ENCODE measurements at places on chromosomes 1 and 21.

GRCh38 chr1:184755226-184756065, 788 bp upstream of the EDEM3 start:
- peaks cover 10% of the 10 kb centered on the region for H3K27me3 ChIP-seq
- no peak for DNase-seq
- H3K4me1 ChIP-seq = peaks cover 25% of the 10 kb centered on the region
- peak overlapping the region; percentile 82 for H3K27ac ChIP-seq
- peaks cover 4% of the 10 kb centered on the region for H3K36me3 ChIP-seq

- no peak overlapping the region for H3K27ac ChIP-seq
- no peak for DNase-seq
- H3K4me3 ChIP-seq = no peak overlapping the region
- no peaks in the 10 kb centered on the region for H3K4me1 ChIP-seq
- H3K36me3 ChIP-seq = peaks cover 3% of the 10 kb centered on the region
These were observed 9.3 kb downstream of the COQ8A start for GRCh38 chr1:226949401-226949800.

DNA sequence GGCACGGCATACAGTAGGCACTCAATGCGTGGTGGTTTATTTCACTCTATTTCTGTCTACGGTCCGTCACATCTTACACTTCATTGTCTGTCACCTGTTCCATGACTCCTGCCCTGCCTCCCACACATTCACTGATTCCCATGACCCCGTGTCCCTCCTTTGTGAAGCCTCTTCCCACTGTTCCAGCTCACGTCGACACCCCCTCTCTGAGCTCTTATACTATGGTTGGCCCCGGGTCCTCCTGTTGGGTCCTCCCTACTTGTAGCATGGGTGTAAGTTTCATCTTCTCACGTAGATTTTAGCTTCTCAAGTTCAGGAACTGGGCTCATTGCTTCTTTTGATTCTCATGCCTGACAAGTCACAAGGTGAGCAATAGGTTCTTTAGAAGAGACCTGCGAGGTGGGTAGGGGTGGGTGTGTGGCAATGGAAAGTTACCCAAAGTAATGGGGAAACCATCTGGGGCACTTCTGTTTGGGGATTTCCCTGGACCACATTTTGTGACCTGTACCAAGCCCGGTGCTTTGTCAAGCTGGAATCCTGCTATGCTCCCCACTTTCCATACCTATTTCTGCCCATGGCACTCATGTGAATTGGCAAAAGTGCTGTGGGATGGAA, 22.1 kb upstream of the IL10 start:
- H3K27ac ChIP-seq = no peak overlapping the region
- peaks cover 26% of the 10 kb centered on the region for H3K27me3 ChIP-seq
- peaks cover 34% of the 10 kb centered on the region for H3K4me1 ChIP-seq
- H3K4me3 ChIP-seq = no peak overlapping the region
- DNase-seq = no peak

DNA sequence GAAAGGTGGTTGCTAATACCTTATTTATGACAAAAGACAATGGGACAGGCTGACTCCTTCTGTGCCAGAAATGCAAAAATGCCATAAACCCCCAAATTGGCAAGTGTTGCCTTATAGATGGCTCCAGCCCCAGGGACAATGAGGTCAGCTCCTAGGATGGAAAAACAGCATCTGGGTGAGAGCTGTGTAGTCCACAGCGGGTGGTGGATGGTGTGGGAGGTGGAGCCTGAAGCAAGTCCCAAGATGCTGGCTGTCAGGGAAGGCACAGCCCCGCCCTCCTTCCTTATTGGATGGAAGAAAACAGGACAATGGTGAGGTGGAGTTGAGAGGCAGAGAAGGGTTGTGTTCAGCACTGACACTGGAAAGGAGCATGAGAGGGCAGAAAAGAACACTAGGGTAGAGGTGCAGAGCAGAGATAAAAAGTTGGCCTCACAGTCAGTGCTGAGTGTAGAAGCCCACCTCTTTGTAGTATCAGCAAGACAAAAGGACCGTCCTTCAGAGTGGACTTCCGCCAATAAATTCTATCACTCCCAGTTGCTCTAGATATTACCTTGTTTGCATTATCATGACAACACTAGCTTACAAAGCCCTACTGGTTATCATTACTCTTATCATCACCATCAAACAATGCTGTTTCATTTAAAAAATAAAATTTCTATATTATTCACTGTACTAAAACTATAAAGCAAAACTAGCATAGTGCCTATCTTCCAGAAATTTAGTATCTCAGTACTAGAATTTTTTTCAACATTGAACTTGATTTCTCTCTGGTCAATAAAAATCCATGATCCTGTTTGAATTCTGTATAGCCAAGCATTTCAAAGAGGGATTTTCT, 3.7 kb upstream of the SDE2 start:
- H3K4me1 ChIP-seq = peaks cover 45% of the 10 kb centered on the region
- H3K27ac ChIP-seq = peak overlapping the region; percentile 80
- no peaks in the 10 kb centered on the region for H3K27me3 ChIP-seq
- peak overlapping the region; percentile 44 for H3K4me3 ChIP-seq
- H3K36me3 ChIP-seq = peaks cover 3% of the 10 kb centered on the region

DNA sequence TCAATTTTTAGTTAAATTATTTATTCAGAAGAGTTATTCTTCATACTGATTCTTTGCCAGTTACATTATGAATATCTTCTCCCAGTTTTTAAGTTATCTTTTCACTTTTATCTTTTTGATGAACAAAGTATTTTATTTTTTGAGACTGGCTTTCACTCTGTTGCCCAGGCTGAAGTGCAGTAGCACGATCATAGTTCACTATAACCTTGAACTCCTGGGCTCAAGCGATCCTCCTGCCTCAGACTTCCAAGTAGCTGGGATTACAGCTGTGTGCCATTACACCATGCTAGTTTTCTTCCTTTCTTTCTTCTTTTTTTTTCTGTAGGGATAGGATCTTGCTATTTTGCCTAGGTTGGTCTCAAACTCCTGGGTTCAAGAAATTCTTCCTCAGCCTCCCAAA, 3.5 kb downstream of the GORAB start:
- H3K4me3 ChIP-seq = no peak overlapping the region
- DNase-seq = no peak
- H3K4me1 ChIP-seq = peaks cover 9% of the 10 kb centered on the region
- no peak overlapping the region for H3K27ac ChIP-seq

- H3K4me3 ChIP-seq = no peak overlapping the region
- peak overlapping the region; percentile 34 for H3K27ac ChIP-seq
- H3K4me1 ChIP-seq = peaks cover 66% of the 10 kb centered on the region
- no peaks in the 10 kb centered on the region for H3K27me3 ChIP-seq
- peaks cover 21% of the 10 kb centered on the region for H3K36me3 ChIP-seq
- no peak for DNase-seq
These were observed 16.5 kb downstream of the TNFRSF1B start for GRCh38 chr1:12183095-12183794.

DNA sequence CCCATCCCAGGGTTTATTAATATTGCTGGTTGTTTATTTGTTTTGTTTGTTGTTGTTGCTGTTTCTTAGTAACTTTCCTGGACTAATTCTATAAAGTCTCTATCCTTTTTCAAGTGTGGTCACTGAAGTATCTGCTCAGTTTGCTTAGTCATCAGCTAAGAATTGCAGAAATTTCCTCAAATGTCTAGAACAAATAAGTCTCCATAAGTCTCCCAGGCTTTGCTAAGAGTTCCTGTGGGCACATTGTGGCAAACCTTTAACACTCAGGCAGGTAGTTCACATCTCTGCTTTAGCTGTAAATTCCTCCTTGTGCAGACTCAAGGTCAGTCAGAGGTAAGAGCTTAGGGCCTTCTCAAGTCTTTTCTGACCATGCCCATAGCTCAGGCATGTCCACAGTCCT, 38.9 kb upstream of the C1orf185 start:
- H3K4me1 ChIP-seq = no peaks in the 10 kb centered on the region
- H3K36me3 ChIP-seq = no peaks in the 10 kb centered on the region
- DNase-seq = no peak
- H3K27ac ChIP-seq = no peak overlapping the region
- no peak overlapping the region for H3K4me3 ChIP-seq

DNA sequence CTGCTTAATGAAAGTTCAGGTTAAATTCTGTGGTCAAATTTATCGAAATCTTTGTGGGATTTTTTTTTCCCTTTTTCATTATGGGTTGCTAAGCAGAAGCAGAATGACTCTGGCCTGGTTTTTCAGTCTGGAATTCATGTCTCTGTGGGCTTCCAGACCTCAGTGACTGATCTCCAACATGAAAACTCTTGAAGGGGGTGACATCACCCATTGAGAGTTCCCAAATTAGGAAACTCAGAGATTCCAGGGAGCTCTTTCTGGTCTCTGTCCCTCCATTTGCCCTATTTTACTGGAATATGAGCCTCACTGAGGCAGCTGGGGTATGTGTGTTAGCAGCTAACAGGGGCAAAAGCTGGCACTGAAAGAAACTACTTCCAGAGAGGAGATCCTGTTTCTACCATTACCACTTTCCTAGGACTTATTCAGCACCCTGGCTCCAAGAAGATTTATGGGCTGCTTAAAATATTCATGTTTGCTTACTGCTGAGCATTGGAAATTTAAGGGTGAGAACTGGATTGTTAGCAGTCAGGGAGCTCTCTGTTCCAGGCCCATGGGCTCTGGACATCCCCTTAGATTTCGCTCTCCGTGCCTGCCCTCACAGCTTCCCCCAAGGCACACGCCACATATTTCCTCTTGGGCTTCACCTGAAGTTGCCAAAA, 203.4 kb upstream of the SPAG17 start:
- H3K27me3 ChIP-seq = no peaks in the 10 kb centered on the region
- H3K4me1 ChIP-seq = no peaks in the 10 kb centered on the region
- no peak overlapping the region for H3K27ac ChIP-seq
- H3K4me3 ChIP-seq = no peak overlapping the region
